ENCODE measurements at places on chromosomes 3 and 15.

GRCh38 chr3:16051691-16052090, 122.8 kb upstream of the GALNT15 start:
- no peak for DNase-seq

DNA sequence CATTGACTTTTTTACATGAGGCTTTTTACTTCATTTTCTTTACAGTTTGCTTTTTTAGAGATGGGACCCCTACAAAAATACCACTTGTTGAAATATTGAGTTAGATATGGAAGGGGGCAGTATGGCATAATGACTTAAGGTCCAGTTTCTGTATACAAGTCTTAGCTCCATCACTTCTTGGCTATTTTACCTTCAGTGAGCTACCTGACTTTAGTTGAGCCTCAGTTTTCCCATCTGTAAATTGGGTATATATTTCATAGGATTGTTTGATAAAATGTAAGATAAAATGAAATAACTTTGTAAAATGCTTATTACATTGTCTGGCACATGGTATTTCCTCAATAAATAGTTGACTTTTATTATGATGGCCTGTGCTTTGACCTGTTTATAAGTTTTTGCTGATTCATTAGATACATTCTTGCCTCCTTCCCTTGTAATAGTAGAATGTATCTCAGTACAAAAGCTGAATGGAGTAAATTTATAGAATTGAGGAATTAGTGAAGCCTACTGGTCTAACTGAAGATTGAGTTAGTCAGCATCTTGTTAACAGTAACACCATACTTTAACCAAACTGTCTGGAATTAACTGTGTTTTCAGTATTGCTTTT, 27.6 kb downstream of the TBC1D23 start:
- DNase-seq: no peak

DNA sequence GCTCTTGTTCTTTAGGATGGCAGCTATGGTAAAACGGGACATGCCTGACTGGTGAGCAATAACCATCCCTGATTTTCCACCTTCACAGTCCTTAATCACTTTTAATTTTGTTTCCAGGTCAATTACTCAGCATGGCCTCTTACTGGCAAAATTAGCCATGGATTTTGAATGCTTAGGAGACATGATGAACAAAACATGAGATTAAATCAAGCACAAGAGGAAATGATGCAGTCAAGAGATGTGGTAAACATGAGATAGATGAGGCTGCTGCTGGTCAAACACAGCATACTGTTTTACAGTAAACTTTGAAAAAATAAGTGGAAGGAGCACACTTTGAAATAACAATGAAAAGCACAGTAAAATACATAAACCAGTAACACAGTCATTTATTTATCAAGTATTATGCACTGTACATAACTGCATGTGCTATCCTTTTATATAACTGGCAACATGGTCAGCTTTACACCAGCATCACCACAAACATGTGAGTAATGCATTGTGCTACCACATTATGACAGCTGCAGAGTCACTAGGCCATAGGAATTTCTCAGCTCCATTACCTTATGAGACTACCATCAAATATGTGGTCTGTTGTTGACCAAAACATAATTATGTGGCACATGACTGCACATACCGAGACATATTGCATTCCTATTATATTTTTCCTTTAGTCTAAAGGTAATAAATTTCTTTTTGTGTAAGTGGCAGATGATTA, 30.1 kb upstream of the ZNF502 start:
- no peak for DNase-seq

DNA sequence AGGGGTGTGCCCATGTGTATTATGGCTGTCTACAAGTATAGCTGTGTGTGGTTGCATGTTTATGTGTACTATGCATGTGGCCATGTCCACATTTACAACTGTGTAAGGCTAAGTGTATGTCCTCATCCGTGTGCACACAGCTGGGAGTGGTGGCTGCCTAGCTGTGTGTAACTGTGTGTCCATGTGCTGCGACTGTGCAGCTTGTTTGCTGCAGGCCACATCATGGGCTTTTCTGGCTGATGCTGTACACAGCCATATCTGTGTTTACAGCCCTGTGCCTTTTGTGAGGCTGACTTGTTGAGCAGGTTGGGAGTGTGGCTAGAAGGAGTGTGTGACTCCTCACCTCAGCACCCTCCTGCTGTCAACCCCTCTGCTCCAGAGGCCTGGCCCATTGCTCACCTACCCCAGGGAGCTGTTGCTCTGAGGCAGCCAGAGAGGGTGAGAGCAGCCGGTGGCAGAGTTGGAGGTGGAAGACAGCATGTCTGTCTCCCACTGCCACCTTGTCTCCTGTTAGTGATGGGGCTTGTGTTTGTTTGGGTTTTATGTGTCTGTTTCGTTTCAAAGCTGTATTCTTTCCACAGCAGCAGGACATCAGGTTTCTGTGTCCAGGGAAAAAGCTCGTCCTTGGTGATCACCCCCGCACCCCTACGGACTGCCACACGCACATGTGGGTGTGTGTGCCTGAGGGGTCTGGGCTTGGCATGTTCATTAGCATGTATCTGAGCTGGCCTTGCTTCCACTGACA, 1.4 kb upstream of the GRM2 start:
- DNase-seq: no peak

DNA sequence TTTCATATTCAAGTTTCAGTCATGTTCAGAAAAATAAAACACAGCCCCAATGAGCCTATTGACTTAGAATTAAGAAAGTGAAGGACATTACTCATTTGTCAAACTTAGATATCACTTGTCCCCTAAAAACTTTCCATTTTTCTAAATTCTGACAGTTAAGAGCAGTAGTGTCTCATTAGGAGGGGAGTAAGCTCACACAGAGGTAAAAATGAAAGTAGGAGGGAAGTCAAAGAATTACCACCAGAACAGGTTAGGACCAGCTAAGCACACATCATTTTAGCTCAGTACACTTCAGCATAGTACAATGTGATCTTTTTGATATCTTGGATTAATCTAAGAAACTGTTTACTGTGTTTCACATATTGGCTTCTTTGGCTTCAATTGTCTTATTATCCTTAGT, 64.3 kb downstream of the OSTN start:
- DNase-seq: no peak

- DNase-seq: no peak
Measured at GRCh38 chr3:127454051-127454450, 136.5 kb downstream of the TPRA1 start.

GRCh38 chr3:40847551-40847992, 322.8 kb downstream of the ZNF621 start:
- DNase-seq: no peak

- no peak for DNase-seq
Measured at GRCh38 chr3:70973558-70973957, 610.0 kb downstream of the FOXP1 start.

DNA sequence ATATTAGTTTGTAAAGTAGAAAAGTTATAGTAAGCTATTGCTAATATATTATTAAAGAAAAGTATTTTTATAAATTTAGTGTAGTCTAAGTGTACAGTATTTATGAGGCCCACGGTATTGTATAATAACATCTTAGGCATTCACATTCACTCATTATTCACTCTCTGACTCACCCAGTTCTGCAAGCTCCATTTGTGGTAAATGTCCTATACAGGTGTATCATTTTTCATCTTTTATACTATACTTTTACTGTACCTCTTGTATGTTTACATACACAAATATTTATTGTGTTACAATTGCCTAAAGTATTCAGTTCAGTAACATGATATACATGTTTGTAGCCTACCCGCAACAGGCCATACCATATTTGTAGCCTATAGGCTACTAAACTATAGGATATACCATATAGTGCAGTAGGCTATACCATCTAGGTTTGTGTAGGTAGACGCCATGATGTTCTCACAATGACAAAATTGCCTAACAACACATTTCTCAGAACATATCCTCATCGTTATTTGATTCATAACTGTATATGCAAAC, 246.8 kb upstream of the ALCAM start:
- no peak for DNase-seq

GRCh38 chr15:55353025-55353424, 34.0 kb downstream of the PIGB start:
- no peak for DNase-seq

DNA sequence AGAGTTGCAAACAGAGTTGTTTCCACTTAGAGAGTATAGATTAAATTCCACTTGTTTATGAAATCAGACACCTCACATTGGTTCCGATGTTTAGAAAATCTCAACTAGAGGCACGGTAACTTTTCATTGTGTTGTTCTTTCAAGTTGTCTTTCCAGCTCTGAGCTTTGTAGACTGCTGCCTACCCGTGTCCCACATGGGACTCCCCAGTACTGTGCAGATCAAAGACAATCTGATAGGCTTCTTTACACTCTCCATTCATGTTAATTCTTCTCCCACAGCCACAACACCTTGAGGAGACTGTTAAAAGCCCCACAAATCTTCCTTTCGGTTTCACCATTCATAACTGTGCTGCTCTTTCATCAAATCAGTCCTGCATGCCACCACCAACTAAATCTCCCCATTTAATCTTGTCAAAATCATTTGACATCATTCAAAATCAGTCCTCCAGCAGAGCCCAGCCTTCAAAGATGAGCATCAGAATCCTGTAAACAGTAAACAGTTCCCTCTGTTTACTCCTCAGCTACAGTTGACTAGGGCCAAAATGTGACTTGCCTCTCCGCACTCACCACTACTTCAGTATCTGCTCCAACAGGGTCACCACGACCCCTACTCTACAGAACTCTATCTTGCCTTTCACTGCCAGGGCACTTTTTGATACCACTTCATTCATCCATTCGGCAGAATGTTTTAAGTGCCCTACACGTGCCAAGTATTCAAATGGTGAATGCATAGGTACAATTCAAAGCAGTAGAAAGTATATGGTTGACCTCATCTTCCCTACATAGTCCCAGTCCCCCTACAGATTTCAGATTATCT, 8.3 kb downstream of the ANXA2 start:
- no peak for DNase-seq

DNA sequence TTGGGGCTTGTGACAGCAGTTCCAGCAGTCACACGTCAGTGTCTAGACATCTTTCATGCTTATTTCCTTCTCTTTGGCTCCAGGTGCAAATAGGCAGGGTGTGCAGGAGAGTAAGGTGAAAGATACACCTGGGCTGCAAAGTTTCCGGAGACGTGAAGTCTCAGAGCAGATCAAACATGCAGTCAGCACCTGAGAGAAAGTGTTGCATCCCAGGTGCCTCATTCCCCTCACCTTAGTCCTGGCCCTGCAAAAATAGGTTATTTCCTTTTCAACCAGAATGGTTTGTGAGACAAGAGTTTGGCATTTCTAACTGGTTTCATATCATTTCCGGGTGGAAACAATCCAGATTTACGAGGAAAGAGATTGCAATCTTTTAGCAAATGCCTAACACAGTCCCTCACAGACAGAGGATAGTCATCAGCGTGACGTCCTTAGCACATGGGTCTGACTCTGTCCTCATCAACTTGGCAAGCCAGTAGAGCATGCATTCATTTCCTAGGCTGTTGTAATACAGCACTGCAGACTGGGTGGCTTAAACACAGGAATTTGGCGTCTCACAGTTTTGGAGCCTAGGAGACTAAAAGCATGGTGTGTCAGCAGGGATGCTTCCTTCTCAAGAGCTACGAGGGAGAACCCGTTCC, 58.2 kb upstream of the ARRDC4 start:
- DNase-seq: no peak

- no peak for DNase-seq
Measured at GRCh38 chr3:45119824-45120358, 26.3 kb downstream of the CDCP1 start.
